Activated naive CD4-positive, alpha-beta T cell treated with anti-CD3 and anti-CD28 coated beads for 36 hours (primary cell): ENCODE measurements at places on chromosomes 1 and 21. TPM values are rescaled to one million over a fixed set of nuclear protein-coding genes. Genes with fewer than 3 reads are reported as not detected.

DNA sequence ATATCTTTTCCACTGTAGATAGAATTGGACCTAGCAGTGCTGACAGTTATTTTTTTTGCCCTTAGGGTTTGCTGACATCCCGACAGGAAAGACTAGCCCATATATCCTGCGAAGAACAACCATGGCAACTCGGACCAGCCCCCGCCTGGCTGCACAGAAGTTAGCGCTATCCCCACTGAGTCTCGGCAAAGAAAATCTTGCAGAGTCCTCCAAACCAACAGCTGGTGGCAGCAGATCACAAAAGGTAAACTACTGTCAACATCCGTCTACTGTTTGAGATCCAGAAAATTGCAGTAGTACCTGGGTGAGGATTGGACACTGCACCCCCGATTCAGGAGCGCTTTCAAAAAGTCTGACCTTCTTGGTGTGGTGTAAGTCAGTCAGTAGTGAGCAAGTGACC, 55.8 kb downstream of the CENPF start:
- H3K27ac ChIP-seq: no peak overlapping the region
- H3K4me1 ChIP-seq: peaks cover 3% of the 10 kb centered on the region
- no peaks in the 10 kb centered on the region for H3K27me3 ChIP-seq
- H3K36me3 ChIP-seq: peaks cover 70% of the 10 kb centered on the region
- DNase-seq: no peak

GRCh38 chr1:153577138-153577537, 11.5 kb upstream of the S100A2 start:
- no peaks in the 10 kb centered on the region for H3K36me3 ChIP-seq
- no peak overlapping the region for H3K27ac ChIP-seq
- DNase-seq: no peak
- H3K4me3 ChIP-seq: no peak overlapping the region
- H3K27me3 ChIP-seq: peaks cover 7% of the 10 kb centered on the region

- peaks cover 47% of the 10 kb centered on the region for H3K36me3 ChIP-seq
- no peak for DNase-seq
- peaks cover 4% of the 10 kb centered on the region for H3K4me1 ChIP-seq
- no peak overlapping the region for H3K4me3 ChIP-seq
Observed at GRCh38 chr1:155960081-155960745, 18.1 kb downstream of the ARHGEF2 start.

GRCh38 chr1:194279975-194280374, 1093.6 kb upstream of the B3GALT2 start:
- H3K4me3 ChIP-seq: no peak overlapping the region
- no peak for DNase-seq
- H3K27me3 ChIP-seq: no peaks in the 10 kb centered on the region
- no peak overlapping the region for H3K27ac ChIP-seq
- H3K4me1 ChIP-seq: peaks cover 10% of the 10 kb centered on the region
- H3K36me3 ChIP-seq: peaks cover 3% of the 10 kb centered on the region

DNA sequence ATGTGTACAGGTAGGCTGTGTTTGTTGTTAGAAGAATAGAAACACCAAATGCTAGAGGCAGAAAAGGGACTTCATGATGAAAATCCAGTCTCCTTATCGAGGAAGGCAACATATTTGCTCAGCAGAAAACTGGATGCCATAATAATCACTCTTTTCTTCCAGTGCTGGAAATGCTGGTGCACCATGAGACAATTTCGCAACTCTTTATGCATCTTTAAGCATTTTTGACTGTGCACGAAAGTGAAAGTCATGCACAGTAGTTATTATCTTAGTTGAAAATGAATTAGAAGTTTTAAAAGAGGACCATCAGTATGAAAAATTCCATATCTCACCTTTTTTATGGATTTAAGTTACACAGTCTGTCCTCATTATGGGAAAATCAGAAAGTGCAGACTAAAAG, 29.1 kb downstream of the SMYD2 start:
- no peak overlapping the region for H3K27ac ChIP-seq
- peak; percentile 12 for DNase-seq
- peaks cover 30% of the 10 kb centered on the region for H3K4me1 ChIP-seq
- no peaks in the 10 kb centered on the region for H3K27me3 ChIP-seq
- H3K36me3 ChIP-seq: no peaks in the 10 kb centered on the region
- no peak overlapping the region for H3K4me3 ChIP-seq

GRCh38 chr1:10056599-10056987, 23.8 kb downstream of the UBE4B start:
- no peak overlapping the region for H3K27ac ChIP-seq
- no peaks in the 10 kb centered on the region for H3K27me3 ChIP-seq
- H3K36me3 ChIP-seq: peaks cover 16% of the 10 kb centered on the region
- no peak for DNase-seq

- no peak overlapping the region for H3K27ac ChIP-seq
- H3K27me3 ChIP-seq: peaks cover 8% of the 10 kb centered on the region
- H3K4me3 ChIP-seq: no peak overlapping the region
- no peaks in the 10 kb centered on the region for H3K36me3 ChIP-seq
- peak; percentile 32 for DNase-seq
Observed at GRCh38 chr1:60874718-60875117, 207.6 kb upstream of the NFIA start.

GRCh38 chr1:226877669-226878068, 7.3 kb downstream of the PSEN2 start:
- H3K27me3 ChIP-seq: peaks cover under 1% of the 10 kb centered on the region
- DNase-seq: no peak
- no peaks in the 10 kb centered on the region for H3K36me3 ChIP-seq
- no peak overlapping the region for H3K27ac ChIP-seq
- no peak overlapping the region for H3K4me3 ChIP-seq

SZRD1 gene
- 179 TPM for total RNA-seq

C4BPA gene
- not detected for total RNA-seq

DIRAS3 gene
- total RNA-seq: not detected

SYT11 gene
- 6.3 TPM for total RNA-seq
